NCI-H2081 treated with DMSO at 0.1 percent for 48 hours (cell line): ENCODE measurements at places on chromosomes 2 and 18.

GRCh38 chr2:207163053-207163755, 2.5 kb downstream of the KLF7 start:
- no peak for DNase-seq

DNA sequence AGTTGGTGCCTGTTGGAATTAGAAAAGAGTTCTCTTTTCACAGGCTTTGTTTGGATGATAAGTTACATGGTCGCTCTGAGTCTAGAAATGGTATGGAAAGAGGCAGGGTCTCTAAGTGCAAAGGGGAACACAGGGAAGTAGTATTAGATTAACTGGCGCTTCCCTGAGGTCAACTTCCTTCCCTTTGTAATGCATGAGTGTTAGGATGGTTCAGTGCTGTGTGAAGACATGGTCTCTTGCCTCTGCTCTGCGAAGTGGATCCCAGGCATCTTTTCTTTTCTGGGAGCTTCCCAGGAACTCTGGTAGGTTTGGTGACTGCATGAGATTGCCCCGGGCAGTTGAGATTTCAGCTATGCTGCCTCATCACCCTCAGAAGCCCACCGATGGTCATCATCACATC, 170.3 kb downstream of the MIB1 start:
- DNase-seq, result no peak

DNA sequence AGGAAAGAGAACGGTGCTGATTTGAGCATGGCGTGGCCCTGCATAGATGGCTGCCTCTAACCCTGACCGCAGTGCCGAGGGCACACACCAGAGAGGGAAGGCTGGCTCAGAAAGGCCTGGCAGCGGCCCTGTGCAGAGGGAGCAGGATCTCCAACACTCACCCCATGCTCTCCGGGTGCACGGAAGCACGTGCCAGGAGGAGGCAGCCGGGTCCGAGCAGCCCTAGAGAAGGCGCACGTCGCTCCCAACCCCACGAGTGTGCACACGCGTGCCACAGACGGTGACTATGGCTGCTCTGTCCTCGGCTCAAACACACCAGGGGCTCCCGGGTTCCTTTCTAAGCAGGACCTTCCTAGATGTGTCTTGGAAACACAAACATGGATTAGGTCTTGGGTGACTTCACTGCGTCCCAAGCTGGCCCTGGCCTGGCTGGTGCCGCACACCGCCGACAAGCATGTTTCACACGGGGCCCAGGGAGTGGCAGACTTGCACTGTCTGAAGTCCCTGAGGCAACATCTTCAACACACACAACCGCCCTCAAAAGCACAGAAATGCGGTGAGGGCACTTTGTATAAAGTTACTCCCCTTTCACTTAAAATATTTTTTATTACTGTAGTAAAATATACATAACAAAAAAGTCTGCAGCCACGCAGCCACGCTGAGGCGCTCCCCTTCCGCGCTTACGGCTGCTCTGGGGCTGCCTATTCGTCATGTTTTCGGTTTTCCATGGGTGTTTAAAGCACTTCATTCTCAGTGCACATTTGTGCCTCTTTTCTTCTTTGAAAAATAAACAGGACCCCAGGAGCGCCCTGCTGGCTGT, 110.0 kb downstream of the ZNF516 start:
- no peak for DNase-seq

GRCh38 chr2:148238561-148238960, 217.7 kb downstream of the MBD5 start:
- DNase-seq, result no peak

DNA sequence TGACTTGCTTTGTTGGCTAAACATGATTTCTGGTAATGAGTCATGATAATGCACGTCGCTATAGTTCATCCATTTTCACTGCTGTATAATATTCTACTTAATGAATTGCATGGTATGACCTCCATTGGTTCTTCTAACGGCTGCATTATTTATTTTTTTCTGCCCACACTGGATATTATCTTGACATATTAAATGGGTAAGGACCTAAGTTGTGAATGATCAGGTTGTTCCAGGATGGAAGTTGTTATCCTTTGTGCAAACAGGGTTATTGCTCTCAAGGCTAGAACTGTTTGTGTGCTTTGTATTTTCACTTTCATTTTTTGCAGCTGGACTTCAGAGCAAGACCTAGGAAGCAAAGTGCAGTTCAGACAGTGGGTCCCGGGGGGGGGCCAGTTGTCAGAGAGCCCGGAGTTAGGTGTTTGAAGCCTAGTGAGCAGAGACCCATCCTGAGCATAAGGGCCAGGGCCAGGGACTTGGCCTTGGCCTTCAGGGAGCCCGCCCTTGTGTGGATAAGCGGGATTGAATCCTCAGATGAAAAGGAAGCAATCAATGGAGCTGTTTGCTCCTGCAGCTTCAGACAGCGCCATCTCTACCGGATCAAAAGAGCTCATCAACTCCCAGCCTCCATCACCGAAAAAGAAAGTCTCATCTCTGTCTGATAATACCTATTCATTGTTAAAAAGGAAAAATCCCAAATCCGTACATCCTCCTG, 48.2 kb downstream of the AGAP1 start:
- no peak for DNase-seq

DNA sequence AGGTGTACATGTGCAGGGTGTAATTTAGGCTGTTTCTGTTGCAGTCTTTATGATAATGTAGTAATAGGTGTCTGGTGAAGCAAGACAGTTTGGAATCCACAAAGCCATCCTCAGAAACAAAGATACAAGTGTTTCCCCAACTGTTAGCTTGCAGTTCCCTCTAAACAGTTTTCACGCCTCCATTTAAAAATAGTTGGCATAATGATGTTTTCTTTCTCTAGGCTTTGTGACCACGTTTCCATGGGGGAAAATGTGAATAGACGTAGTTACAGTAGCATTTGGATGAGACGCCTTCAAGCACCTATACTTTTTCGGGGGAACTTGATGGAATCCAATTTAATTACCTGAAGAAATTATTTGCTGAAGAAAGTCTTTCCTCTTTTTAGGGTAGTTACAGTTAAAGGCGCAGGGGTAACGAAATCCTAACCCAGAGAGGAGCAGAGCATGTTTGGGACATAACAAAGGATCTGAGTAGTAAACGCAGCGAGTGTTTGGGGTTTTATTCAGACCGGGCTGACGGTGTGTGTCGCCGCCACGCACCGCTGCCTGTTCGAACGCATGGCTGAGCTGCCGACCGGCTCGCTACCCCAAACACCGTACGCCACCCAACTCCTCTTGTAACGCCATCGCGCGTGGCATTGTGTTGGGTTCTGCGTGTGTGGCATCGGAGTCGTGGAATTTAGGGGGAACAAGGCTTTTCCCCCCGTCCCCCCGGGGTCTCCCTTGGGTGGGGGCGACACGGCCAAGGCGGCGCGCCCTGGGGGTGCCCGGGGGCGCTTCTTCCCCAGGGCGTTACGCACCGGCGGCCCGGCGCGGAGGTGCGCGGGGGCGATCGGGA, 681 bp upstream of the NRP2 start:
- no peak for DNase-seq
